ENCODE measurements at places on chromosomes 7 and 10.

GRCh38 chr7:151542606-151543130, 23.0 kb upstream of the RHEB start:
- DNase-seq: no peak

DNA sequence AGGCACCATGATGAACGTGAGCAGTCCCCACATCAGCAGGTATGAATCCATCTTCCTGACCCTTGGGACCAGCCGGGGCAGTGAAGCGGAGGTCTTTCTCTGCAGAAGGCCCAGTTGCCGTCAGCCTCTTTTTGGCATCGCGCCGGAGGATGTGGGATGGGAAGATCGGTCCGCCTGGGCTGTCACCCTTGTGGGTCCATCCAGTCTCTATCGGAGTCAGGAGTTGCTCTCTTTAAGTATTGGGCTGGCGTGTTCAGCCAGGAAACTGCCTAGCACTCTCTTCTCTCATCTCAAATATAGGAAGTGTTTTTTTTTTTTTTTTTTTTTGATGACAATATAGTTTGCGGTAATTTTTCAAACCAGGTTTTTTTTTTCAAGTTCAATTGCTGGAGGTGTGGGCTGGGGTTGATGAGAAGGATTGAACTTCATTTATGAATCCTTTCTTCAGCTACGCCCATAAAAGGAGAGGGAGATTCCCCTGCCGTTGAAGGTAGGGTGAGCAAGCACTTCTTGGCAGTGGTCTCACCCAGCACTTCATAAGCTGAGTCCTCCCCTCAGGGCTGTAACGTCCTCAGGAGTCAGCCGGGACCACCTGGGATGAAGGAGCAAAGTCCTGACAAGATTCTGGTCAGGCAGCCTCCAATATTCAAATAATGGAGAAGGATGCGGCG, at the start of gene IL2RA:
TSS of gene IL2RA (minus strand) at position 267 of the 671 bp plus-strand sequence. CDS start at position 51, 216 bp downstream.
- no peak for DNase-seq

- DNase-seq: no peak
Observed at GRCh38 chr10:119209035-119209735, 1.8 kb downstream of the GRK5 start.

GRCh38 chr10:58089739-58090138, 178.0 kb downstream of the IPMK start:
- DNase-seq: no peak

- DNase-seq: no peak
Observed at GRCh38 chr10:95552679-95553342, 8.4 kb downstream of the SORBS1 start.

GRCh38 chr7:92750946-92751345, 85.4 kb downstream of the CDK6 start:
- DNase-seq: no peak

GRCh38 chr7:41955451-41955850, 252.6 kb upstream of the INHBA start:
- DNase-seq: no peak

DNA sequence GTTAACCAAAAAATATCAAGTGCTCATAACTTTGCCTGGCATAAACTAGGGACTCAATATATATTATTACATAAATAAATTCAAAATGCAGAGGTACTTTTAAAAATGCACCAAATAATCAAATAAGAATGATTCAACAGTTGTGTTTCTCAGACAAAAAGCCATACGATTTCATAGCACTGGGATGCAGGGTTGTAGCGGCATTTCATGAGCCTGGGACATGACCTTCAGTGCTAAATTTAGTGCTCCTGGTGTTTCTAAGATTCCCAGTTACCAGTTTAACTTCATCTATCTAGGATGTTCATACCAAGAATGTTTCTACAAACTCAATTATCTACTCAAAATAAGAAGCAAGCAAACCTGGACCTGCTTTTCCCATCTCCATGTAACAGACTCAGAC, 4.0 kb downstream of the JAZF1 start:
- no peak for DNase-seq

GRCh38 chr7:17952387-17952786, 12.1 kb upstream of the SNX13 start:
- no peak for DNase-seq

DNA sequence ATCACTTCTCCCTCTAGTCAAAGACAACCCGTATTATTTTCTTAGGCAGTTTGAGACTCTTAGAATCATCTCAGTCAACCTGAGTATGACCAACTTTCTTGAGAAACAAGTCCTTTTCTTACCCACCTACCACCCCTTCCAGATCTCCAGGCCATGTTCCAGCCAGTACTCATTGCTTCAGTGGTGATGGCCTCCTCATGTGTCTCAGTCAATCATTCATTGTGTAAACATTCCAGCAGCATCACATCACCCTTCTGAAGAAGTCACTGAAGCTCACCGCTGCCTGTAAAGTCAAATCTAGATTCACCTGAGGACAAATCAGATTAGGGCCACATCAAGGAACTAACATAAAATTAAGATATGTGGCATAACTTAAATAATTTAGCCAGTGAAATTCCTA, 467.2 kb upstream of the NRP1 start:
- no peak for DNase-seq

GRCh38 chr7:94781236-94781635, 125.3 kb upstream of the SGCE start:
- DNase-seq: no peak

DNA sequence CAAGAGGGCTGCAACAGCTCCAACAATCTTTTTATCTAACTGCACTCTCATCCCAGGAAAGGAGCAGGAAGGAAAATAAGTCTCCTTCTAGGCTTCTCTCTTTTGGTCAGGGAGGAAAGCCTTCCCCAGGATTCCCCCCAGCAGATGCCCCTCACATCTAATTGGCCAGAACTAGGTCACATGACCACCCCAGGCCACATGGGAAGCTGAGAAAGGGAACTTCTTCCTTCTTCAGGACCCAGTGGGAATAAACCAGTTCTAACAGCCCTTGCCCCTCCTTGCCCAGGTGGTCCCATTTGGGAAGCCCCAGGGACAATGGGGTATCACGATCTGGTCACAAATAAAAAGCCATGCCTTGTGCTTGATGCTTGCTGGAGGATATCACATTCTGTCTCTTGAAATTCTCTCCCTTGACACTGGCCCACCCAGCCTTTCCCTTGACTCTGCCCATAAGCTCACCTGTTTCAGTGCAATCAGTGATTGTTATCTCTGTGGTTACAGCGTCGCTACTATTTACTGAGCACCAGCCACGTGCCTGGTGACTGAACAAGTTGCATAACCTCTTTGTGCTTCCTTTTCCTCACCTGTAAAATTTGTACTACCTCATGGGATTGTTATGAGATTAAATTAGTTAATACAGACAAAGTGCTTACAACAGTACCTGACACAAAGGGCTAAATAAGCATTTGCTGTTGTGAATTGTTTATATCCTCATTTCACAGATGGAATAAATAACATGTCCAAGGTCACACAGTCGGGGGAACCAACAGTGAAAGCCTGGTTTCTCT, 9.0 kb upstream of the TACR2 start:
- no peak for DNase-seq

DNA sequence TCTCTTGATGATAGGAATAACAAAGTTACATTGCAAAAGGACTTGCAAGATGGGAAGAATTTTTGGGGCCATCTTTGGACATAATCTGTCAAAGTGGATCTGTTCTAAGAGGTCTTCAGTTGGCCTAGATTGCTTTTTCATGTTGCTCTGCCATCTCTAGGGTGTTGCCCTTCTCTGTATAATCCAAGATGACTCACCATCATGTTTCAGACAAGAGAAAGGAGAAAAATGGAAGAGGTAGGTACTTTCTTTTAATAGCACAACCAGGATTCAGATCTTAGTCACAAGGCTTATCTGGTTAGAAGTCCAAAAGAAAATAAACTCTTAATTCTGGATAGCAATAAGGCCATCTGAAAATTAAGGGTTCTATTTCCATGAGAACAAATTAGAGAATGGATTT, 38.7 kb upstream of the FOXP2 start:
- no peak for DNase-seq

GRCh38 chr10:44703241-44704155, 207.6 kb upstream of the TMEM72 start:
- DNase-seq: no peak

- no peak for DNase-seq
Observed at GRCh38 chr10:68899186-68899745, 1.8 kb upstream of the DDX50 start.

DNA sequence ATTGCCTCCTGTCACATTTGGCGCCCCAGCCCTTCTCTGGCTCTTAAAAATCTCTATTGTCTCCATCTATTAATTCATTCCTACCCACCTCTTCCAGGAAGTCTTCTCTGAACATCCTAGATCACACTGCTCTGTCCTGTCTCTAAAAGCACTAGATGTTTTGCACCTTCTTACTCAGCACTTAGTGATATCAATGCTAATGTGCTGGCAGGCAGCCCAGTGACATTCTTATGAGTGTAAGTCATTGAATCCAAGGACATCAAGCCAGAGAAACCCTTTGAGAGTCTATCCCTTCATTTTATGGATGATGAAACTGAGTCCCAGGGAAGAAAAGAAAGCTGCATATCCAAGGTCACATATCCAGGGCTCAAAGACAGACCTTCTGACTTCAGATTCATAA, 48.3 kb upstream of the PAX2 start:
- no peak for DNase-seq

DNA sequence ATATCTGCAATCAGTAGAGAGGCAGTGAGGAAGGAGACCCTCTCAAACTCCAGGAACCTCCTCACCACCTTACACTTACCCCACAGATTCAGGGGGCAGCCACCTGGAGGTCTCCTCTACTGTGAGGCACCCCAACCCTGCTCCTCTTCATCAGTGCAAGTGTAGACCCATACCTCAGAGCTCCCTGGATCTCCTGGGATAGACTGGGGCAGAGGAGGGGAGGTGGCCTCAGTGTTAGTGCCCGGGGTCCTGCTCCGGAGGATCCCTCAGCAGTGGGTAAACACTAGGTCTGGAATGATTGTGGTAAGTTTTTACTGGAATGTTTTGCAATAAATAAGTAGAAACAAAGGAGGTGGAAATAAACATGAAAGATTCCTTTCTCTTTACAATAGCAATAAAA, 31.1 kb downstream of the ANTXRL start:
- no peak for DNase-seq

DNA sequence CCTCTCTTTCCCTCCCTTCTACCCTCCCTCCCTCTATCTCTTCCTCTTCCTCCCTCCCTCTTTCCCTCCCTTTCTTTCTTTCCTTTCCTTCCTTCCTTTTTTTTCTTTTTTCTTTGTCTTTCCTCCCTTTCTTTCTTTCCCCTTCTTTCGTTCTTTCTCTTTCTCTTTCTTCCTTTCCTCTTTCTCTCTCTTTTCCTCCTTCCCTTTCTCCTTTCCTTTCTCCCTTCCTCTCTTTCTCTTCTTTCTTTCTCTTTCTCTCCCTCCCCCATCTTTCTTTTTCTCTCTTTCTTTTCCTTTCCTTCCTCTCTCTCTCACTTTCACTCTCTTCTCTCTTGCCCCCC, 7.4 kb downstream of the CLDN3 start:
- no peak for DNase-seq

DNA sequence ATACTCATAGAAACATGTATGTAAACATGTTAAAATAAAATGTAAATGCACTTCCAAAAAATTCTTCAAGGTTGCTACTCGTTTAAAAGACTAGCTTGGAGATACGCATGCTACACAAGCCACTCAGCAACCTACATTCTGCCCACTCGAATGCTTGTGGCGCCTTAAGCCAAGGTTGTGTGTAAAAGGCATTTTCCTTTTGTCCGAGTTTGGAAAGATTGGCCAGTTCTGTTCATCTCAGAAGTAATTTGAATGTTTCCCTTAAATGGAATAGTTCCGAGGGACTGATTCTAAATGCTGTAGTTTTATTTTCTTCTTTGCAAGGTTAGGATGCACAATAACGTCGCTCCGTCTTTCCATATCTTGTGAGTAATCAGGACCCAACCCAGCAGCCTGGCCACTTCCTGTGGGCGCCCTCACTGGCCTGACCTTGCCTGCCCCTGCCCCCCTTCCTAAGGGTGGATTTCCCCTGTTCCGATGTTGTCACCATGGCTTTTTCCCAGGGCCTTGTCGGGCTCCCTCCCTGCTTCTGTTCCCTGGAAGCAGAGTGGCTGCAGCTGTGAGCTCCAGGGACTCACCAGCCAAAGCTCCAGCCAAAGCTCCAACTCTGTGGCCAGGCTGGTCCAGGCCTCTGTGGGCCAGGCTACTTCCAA, 70.6 kb downstream of the PTPRE start:
- DNase-seq: no peak

- no peak for DNase-seq
Observed at GRCh38 chr10:127254276-127254675, 57.9 kb upstream of the INSYN2A start.

DNA sequence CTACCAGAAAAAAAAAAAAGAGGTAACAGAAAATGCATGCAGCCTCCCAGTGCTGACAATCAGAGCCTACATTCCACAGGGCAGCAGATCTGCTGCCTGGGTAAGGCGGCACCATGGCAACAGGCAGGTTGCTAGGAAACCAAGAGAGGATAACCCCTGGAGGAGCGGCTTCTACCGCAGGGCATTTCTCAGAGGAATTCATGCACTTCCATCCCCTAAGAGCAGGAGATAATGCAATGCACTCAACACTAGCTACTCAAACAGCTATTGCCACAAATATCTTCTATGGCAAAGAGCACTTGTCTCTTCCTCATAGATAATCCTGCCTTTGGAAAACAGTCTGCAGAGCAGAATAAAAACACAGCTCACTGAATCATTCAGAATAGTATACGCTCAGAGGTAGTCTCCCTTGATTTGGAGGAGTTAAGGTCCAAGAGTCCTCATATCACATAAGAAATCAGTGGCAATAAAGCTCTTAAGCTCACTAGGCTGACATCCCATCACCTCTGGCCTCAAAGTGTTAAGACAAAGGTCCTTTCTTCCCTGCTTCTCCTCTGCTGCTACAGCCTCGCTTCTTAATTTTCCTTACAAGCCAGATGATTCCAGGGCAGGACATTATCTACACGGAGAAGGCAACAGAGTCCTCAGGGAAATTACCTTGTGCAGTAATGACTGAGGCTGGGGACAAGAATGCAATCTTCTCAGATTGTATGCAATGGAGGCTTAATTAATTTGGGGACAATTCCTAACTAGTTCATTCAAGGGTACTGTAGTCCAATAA, 10.7 kb downstream of the PSAP start:
- DNase-seq: peak; percentile 82

DNA sequence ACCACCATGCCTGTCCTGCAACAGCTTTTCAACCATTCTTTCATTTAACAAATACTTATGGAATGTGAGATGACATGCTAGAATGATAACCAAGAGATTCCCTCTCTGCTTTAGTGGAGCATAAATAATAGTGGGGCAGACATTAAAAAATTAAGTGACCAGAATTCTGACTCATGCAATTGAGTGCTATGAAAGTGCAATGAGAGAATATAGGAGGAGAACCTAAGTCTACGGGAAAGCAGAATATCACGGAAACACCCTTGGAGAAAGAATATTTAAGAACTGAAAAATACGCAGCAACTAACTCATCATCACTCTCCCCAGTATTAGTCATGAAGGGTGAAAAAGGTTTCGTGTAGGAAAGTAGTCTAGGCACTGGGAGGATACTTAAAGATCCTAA, 7.1 kb downstream of the KIF5B start:
- DNase-seq: no peak

DNA sequence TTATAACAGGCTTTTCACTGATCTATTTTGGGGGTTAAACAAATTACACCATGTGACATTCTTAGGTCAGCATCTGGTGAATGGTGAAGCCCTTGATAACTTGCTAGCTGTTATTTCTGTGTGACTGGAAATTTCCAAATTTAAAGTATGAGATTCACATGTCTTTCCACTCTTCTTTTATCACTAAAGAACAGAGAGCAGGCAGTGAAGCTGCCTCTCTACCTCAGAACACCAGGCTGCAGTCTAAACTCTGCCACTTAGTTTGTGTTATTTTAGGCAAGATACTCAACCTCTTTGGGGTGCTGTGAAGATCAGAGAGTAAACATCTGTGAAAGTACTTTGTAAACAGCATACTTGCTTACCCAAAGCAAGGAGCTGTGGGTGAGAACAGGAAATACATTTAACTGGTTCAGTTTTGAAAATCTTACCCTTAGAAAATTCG, 15.5 kb upstream of the SP4 start:
- no peak for DNase-seq
